T-helper 17 cell (primary cell): ENCODE measurements at places on chromosomes 5 and 9.

DNA sequence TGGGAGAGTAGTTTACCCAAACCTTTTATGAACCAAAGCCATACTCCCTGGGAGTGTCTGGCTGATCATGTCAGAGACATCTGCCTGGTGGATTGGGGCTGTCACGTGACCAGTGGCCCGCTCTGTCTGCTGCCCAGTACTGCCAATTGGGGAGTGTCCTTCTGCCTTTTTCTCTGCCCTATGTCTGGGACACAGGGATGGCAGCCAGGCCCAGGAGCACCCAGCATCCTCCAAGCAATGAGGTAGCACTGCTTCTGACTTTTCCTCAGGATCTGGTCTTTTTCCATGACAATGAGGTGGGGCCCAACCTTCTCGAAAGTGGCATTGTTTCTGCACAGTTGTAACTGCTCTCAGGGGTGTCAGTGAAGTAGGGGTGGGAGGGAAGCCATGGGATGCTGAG is 21.8 kb downstream of the DAPK1 start:
- DNase-seq: no peak

GRCh38 chr5:149358294-149358651 is 427 bp downstream of the PCYOX1L start:
- no peak for DNase-seq

DNA sequence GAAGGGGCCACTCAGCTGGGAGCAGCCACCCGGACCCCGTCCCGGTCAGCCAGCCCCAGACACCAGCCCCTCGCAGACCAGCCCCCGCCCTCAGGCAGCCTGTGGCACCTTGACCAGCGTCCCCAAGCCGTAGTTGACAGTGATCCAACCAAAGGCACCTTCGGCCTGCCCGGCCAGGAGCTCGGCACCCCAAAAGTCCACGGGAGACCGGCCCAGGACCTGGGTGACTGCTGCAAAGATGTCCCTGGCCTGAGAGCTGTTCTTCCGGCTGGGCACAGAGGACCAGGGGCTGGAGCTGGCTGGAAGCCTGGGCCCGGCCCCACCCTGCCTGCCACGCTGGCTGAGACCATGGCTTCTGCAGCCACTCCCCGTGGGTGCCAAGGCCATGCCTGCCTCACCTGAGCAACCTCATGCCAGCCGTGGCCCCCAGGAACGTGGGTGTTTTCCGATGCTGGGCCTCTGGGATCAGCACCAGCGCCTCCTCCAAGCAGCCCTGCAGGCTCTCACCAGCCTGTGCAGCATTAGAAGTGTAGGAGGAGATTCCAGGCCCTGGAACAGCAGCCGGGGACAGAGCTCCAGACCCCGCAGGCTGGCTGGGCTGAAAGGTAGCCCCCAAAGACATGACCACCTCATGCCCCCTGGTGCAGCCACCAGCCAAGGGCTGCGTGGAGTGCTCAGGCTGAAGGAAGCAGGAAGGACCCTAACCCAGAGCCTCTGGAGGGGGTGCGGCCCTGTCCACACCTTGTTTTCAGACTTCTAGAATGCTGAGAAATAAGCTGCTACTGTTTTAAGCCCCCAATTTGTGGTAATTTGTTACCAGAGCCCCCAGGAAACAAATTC is 4.2 kb downstream of the ENTPD8 start:
- no peak for DNase-seq

GRCh38 chr5:36017622-36018021 is 26.4 kb upstream of the UGT3A1 start:
- DNase-seq: no peak
